Colonic mucosa (tissue), 4 donors: ENCODE measurements at places on chromosomes 6 and 20. TPM values are rescaled to one million over a fixed set of nuclear protein-coding genes. Genes with fewer than 3 reads are reported as not detected.

Gene CLVS2
- total RNA-seq, result 0.19 TPM

Gene HLA-DRB5
- 4.8 TPM for total RNA-seq

DNA sequence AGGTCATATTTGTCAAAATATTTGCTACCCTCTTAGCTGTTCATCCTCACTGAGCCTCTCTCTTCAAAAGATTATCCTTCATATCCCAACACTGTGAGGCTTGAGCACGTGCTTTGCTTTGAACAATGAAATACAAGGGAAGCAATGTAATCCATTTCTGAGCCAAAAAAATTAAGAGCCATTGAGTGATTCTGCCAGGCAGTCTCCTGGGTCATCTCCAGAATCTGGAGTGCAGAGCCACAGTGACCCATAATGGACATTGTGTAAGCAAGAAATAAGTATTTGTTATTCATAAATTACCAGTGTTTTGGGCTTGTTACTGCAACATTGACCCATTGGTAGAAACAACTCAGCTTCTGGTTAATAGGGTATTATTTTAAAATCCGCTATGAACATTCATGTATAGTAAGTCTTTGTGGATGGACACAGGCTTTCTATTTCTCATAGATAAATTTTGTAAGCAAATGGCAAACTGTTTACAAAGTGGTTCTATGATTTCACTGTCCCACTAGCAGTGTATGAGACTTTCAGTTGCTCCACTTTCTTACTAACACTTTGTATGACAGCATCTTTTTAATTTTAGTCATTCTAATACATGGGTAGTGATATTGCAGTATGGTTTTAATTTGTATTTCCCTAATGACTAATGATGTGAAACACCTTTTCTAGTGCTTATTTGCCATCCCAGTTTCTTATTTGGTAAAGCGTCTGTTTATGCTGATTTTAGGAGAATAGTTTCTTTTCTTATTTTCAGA, 358.2 kb downstream of the PLCB1 start:
- no peak for DNase-seq

GRCh38 chr6:156582509-156582992, 194.6 kb upstream of the ARID1B start:
- DNase-seq, result no peak

Gene ENPP5
- total RNA-seq, result 3.6 TPM

Gene PPIL6
- total RNA-seq, result 0.91 TPM

DNA sequence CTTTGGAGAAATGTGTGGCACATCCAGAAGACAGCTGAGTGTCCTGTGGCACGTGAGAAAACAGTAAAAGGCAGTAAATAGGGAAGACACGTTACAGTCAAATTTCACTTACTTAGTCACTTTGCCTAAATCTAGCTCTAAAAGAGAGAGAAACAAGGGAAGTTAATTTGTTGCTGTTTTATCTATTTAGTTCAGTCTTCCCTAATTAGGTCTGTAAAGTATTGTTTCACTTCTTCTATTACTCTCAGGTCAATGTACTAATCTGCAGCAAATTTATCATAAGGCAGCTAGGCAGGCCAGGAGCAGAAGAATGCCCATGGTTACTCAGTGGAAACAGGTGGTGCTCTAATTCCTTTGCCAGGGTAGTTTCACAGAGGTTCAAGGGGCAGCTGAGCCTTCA, 124.3 kb upstream of the CNR1 start:
- no peak for DNase-seq

GRCh38 chr6:111746983-111747382, 126.3 kb downstream of the FYN start:
- no peak for DNase-seq

GRCh38 chr6:170471491-170471890, 81.6 kb downstream of the PSMB1 start:
- DNase-seq, result no peak

Gene NCOA6
- 28.9 TPM for total RNA-seq

- no peak for DNase-seq
Measured at GRCh38 chr6:4553387-4553786, 222.8 kb upstream of the CDYL start.

DNA sequence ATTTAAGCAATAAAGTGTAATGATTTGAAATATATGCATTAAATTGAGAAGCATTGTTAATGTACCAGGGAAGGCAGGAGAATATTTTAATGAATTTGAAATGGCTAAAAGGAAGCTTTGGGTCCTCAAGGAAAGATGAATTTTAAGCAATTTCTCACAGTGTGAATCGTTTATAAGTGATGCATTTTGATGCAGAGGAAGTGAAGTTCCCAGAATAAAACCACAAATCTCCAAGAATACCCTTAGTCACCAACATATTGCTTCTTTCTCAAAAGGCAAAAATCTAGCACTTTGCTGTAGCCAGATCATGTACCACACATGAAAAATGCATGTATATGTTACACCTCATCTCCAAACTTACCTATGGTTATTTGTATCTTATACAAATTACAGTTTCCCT, 11.7 kb downstream of the TPD52L1 start:
- no peak for DNase-seq

Gene BMP7
- total RNA-seq, result 1.3 TPM

DNA sequence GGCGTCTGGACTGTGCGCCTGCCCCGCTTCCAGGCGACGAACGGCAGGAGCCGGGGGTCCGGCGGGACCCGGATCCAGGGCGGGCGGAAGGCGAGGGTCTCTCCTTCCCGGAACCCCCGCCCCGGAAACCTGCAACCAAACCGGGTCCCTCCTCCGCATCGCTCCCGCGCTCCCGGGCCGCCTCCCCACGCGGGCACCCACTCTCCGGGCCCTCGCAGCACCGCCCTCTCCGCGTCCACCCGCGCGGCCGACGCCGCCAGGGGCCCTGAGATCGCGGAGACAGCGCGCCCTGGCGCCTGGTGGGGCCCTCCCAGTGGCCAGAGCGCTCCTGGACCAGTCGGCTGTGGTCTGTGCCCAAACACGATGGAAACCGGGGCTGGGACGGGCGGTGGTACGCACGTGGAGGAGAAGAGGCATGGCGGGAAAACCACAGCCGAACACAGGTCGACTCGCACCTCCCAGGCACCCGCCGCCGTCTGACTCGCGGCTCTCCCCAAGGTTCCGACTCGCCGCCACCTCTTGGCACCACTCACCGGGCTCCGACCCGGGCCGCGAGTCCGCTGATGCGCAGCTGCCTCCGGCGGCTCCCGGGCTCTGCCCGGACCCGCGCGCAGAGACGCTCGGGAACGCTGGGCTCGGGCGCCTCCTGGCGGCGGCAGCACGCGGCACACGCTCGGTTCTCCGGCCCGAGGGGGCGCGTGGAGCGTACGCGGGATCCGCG, 7.9 kb downstream of the NKX2-2 start:
- peak; percentile 63 for DNase-seq

GRCh38 chr20:1423625-1424106, 30.8 kb upstream of the FKBP1A start:
- peak; percentile 63 for DNase-seq

DNA sequence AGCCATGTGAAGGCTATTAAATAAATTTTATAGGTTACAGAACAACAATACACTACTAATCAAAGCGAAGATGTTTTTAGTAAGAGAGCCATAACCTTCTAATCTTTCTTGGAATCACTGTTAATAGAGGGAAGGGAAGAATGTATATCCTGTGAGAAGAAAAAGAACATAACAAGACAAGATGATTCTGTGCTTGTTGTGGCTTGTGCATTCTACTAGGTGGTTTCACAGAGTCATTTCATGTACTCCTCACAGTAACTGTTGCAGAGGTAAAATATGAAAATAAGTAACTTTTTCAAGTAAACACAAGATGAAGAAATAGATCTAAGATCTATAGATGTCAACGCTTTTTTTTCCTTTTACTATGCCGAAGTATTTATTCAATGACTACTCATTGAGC, 116.9 kb upstream of the FAM83B start:
- DNase-seq, result no peak

Gene LPIN3
- 65.3 TPM for total RNA-seq

GRCh38 chr6:64644024-64644423, 1008.4 kb downstream of the PHF3 start:
- no peak for DNase-seq

DNA sequence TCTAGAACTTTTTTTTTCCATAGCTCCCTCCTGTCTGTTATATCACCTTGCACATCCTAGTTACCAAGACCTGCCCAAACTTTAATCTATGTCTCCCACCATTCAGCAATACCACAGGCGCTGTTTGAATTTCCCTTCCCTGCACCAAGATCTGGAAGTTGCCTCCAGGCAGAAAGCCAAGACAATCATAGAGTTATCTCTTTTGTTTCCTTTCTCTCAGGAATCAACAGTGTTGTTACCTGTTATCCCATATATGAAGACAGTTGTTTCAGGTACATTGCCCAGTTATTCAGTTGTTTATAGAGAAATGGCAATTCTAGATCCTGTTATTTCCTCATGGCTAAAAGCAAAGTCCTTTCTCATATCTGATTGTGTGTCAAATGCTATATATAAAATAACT, 63.2 kb downstream of the PDSS2 start:
- peak; percentile 49 for DNase-seq

Gene CTSA
- total RNA-seq, result 366 TPM

Gene PBOV1
- not detected for total RNA-seq

Gene CNBD2
- 4.7 TPM for total RNA-seq

Gene STAU1
- 106 TPM for total RNA-seq

- DNase-seq, result no peak
Measured at GRCh38 chr6:10343320-10343719, 71.6 kb downstream of the TFAP2A start.

GRCh38 chr6:2958776-2959175, 12.6 kb downstream of the SERPINB6 start:
- DNase-seq, result no peak

Gene ASIP
- total RNA-seq, result not detected

Gene TDP2
- 408 TPM for total RNA-seq

Gene GNMT
- total RNA-seq, result not detected

Gene ENPP1
- total RNA-seq, result 5.9 TPM

DNA sequence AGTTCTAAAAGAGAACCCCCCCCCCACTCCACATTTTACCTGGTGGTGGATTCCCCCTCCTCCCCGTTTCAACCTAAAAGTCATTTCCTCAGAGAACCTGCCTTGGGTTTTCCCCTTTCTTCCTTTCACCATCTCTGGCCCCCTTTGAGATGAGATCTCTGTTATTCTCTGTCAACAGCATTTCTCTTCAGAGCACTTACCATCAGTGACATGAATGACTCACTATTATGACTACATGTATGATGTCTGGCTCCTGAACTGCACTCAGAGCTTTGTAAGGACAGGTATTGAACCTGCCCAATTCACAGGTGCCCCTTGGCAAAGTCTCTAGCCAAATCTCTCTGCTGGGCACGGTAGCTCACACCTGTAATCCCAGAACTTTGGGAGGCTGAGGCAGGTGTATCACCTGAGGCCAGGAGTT, 61.4 kb upstream of the JARID2 start:
- no peak for DNase-seq

DNA sequence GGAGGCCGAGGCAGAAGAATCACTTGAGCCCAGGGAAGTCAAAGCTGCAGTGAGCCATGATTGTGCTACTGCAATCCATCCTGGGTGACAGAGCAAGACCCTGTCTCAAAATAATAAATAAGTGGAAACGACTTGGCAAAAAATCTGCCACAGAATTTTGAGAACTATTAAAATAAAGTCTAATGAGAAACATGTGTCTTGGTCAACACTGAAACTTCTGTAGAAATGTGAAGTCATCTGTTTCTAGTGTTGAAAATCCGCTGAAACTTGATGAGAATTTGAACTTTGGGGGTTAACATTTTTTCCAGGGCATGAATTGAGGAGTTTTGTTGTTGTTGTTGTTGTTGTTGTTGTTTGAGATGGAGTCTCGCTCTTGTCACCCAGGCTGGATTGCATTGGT, 29.0 kb upstream of the BCLAF1 start:
- no peak for DNase-seq

GRCh38 chr6:43268355-43268700, 25.0 kb downstream of the TTBK1 start:
- DNase-seq, result no peak

- peak; percentile 46 for DNase-seq
Measured at GRCh38 chr20:4901031-4901818, 100.1 kb downstream of the SLC23A2 start.

DNA sequence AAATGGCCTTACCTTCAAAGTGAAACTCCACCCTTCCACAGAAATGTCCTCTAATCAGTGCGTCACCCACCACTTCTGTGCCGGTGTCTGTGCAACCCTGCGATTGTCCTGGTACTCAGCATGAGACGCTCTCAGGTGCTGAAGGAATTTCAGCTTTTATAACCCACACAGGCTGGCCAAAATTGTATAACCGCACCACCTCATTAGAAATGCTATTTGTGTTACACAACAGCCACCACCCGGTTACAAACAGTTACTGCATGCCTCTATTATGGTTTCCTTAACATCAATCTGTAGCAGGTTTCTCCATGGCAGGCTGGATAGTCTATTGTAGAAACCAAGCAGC, 51.5 kb downstream of the SLC23A2 start:
- peak; percentile 33 for DNase-seq

DNA sequence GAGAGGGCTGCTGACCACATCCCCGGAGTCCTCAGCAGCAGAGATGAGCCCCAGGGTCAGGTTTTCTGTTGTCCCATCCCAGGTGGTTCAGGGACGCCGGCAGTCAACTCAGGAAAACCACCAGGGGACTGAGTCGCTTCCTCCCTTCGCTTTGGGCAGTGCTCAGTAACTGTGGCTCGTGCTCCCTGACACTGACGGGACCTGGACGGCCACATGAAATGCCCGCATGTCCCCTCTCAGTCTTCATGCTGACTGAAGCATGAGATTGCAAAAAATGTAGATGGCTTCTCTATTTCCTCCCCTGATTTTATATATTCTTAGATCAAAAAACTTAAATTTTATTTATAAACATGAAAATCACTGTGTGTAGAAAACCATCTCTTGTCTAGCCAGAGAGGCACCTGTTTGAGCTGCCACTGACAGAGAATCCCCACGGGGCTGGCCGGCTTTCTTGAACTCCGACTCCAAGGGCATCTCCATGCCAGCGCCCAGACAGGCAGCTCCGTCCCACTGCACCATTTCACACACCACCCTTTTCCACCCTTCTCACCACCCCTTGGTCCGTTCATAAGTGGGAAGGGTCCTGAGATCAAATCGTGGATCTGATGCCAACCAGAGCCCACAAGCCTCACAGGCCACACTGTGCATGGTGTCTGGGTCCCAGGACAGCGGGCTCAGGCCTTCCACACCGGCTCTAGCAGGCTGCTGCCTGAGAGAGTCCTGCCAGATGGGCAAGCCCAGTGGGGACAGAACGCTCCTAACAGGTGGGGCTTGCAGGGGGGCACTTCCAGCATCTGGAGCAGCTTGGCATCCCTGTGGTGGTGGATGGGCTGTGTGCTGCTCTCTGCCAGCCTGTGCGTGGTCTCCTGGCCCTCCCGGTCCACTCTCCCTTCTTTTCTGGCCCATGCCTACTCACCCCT, 98.2 kb downstream of the SMOC2 start:
- DNase-seq, result no peak

Gene MOG
- total RNA-seq, result not detected

Gene BPI
- total RNA-seq, result not detected

Gene SIRPD
- total RNA-seq, result not detected

- peak; percentile 36 for DNase-seq
Measured at GRCh38 chr6:125245523-125246264, 56.1 kb downstream of the HDDC2 start.

- DNase-seq, result no peak
Measured at GRCh38 chr20:20274821-20275220, 93.1 kb upstream of the INSM1 start.

Gene RSPH9
- total RNA-seq, result not detected

Gene CLPSL1
- total RNA-seq, result not detected

Gene TP53TG5
- 0.40 TPM for total RNA-seq
